Astrocyte (in vitro differentiated cells and primary cell): ENCODE measurements at places on chromosomes 5 and 9. TPM values are rescaled to one million over a fixed set of nuclear protein-coding genes. Genes with fewer than 3 reads are reported as not detected.

GRM6 gene
- total RNA-seq: not detected in 2 replicates

- no peak for DNase-seq
These were observed 12.8 kb downstream of the C5orf63 start for GRCh38 chr5:127060470-127060985.

TERT gene
- 0.10 and 0.50 TPM in 2 replicates for total RNA-seq

DNA sequence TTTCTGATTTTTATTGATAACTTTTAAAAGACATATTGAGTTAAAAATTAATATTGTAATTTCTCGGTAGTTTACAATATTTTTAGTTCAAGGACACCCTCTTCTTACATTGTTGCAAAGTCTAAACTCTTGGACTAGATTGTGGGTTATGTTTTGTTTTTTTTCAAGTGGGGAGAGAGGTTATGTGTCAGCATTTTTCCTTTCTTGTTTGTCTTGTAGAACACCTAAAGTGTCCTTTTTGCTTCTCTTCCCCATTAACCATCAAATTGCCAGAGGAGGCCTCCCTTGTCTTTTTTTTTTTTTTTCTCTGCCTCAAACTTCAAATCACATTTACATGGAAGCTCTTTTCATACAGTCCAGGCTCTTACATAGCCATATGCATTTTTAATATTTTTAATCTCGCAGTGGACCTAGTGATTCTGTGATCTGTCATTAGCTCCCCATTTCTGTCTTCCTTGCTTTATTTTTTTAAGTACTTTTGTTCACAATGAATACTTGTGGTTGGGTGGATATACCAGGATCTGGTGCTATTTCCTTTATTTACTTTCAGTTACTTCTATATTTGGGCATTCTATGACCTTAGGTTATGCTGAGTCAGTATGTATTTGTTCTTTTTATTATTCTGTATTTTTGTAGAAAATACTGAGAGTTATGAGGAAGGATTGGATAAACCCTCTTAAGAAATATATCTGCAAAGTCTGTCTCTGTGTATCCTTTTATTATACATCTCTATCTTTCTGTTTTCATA is 2280.6 kb upstream of the ACO1 start:
- no peak for DNase-seq

IRX1 gene
- 0.14 and 0.52 TPM in 2 replicates for total RNA-seq

OTP gene
- 0.16 and 0.17 TPM in 2 replicates for total RNA-seq

MAMDC2 gene
- 135 and 211 TPM in 2 replicates for total RNA-seq

DNA sequence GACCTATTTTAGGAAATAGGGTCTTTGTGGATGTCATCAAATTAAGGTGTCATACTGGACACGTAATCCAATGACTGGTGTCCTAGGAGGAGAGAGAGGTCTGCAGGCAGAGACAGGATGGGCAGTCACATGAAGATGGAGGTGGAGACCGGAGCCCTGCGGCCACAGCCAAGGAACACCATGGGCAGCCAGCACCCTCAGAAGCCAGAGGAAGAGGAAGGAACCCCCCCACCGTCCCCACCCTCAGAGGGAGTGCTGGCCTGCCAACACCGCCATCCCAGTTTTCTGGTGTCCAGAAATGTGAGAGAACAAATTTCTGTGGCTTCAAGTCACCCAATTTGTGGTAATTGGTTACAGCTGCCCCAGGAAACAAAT is 88.3 kb downstream of the NSUN2 start:
- no peak for DNase-seq

- no peak for DNase-seq
These were observed 2.5 kb upstream of the HMGCS1 start for GRCh38 chr5:43315682-43316081.

DOK3 gene
- total RNA-seq: 15.6 and 16.3 TPM in 2 replicates

DNA sequence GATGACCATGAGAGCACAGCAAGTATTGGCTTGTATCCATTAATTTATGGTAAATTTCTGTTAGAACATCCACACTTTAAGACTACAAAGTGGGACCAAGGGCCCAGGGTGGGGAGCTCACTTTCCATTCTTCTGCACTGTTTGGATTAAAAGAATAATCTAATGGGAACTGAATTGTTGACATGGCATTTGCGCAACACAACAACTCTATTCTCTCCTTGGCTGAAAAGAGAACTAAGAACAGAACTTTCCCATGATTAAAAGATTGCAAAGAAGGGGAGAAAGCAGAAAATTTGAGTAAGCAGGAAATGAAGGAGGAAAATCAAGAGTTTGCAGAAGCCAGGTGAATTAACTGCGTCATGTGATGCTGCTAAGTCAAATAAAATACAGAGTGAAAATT is 143.4 kb downstream of the HINT1 start:
- no peak for DNase-seq

MZB1 gene
- 0.22 TPM in 1 of 2 replicates, not detected in the other for total RNA-seq
